ENCODE measurements at places on chromosomes 6 and 20.

DNA sequence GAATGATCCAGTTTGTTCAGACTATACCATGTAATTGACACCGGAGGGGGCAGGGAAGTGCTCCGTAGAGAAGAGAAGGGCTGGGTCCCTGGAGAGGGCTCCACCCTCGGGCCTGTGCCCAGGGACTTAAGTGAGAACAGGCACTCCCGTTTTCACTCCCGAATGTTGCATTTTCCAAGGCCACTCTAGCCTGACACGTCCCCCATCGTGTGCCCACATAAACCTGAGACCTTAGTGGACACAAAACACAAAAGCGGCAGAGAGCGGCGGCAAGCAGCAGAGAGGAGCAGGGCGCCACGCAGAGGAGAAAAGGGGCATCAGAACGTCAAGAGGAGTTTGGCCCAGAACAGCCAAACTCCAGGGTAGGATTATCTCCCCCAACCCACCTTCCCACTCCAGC lies 1405.1 kb downstream of the GRIK2 start:
- no peak for DNase-seq

- peak; percentile 48 for DNase-seq
Observed at GRCh38 chr6:11970114-11970513, 42.0 kb upstream of the HIVEP1 start.

GRCh38 chr6:93087606-93088005 lies 331.8 kb downstream of the EPHA7 start:
- DNase-seq, result no peak

GRCh38 chr6:67825201-67825895 lies 809.7 kb upstream of the ADGRB3 start:
- DNase-seq, result no peak

GRCh38 chr6:18368277-18369105 lies 18.7 kb upstream of the RNF144B start:
- DNase-seq, result no peak

DNA sequence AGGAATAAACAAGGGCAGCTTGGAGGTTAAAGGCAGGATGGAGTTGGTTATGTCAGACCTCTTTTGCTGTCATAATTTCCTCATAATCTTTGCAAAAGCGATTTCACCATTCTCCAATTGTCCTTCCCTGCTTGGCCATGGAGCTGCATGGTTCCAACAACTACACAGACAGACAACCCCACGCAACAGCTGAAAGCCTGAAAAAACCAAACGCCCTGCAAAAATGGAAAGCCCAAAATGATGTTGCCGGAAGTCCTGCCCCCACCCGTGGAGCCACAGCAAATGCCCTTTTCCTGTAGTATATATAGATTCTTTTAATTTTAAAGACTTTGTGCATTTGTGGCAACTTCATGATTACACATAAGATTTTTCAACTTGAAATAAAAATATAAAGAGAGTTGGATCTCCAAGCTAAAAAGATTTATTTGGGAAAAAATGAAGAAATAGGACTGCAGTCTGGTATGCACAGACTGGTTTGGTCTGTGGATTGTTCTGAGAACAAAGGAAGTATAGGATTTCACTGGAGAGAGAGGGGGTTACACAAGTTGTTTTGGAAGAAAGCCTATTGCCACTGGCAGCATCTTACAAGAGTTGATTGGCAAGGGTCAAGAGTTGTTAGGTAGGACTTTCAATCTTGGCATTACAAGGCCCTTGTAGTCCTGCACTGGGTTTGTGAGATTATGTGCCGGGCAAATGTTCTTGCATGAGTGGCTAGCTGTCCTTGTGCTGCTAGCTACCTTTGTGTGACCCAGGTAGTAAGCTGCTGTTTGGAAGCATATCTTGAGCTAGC lies 190.0 kb downstream of the C6orf118 start:
- no peak for DNase-seq

GRCh38 chr6:85997206-85997605 lies 354.5 kb upstream of the SYNCRIP start:
- no peak for DNase-seq

- DNase-seq, result no peak
Observed at GRCh38 chr6:14517516-14518105, 400.0 kb downstream of the CD83 start.

GRCh38 chr6:1923449-1923848 lies 313.7 kb downstream of the FOXC1 start:
- peak; percentile 8 for DNase-seq

- DNase-seq, result no peak
Observed at GRCh38 chr6:137647762-137648447, 153.7 kb upstream of the OLIG3 start.

GRCh38 chr20:34862724-34863123 lies 9.9 kb downstream of the GGT7 start:
- DNase-seq, result no peak

- no peak for DNase-seq
Observed at GRCh38 chr6:166558156-166559005, 28.1 kb downstream of the RAMACL start.

DNA sequence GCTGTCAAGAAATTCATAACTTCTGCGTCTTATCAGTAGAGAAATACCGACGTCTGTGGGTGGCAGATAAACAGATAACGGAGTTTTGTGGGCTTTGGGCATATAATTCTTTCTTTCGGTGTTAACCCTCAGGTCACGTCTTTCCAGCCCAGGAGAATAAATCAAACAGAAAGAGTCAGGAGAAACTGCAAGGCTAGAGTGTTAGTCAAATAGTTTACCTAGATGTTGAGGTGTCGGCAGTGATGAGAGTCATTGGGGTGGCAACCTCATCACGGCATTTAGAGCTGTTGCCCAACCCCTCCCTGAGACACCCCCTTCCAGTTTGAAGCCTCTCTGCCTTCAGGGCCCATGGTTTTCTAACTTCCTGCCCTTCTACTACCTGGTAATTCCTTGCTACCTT lies 49.5 kb downstream of the ADTRP start:
- no peak for DNase-seq

DNA sequence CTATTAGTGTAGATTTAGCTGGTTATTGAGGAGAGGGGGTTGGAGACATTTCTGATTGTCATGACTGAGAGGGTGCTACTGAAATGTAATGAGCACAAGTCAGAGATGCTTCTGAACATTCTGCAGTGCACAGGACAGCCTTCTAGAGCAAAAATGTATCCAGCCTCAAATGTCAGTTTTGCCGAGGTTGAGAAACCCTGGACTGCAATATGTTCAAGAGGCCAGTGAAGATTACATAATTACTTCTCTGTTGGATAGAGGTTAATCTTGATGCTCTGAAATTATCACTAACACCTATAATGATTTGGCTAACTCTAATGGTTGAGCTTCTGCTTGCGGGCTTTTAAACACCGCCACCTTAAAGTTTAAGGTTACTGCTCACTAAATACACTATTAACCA lies 3.4 kb upstream of the DUSP22 start:
- DNase-seq, result peak; percentile 58

DNA sequence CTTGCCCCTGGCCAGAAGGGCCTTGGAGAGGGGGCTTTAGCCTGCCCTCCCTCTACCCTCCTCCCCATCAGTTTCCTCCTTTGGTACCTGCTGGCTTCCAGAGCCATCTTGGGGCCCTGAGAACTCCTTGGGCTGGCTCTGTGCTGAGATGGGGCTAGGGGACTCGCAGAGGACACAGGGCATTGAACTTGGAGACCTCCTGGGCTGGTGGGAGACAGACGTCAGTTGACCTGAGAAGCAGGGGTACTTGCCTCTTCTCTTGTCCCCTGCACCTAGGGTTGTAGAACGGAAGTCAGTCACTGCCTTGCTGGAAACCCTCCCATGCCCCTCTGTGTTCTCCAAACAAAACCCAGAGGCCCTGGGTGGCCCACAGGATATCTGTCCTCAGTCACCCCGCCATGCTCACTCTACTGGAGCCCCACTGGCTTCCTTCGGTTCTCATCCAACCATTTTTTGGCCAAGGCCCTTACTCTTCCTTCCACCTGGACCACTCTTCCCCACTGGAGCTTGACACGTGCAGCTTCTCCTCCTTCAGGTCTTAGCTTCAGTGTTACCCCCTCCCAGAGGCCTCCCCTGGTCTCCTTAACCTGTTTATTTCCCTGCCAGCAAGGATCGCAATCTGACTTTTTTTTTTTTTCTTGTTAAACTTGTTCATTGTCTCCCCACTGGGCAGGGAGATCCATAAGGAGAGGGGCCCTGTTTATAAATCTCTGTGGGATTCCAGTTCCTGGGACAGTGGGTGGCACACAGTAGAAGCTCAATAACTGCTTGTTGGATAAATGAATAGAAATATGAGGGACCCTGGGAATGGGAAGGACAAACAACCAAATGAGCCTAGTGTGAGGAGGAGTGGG lies 971 bp downstream of the RBCK1 start:
- no peak for DNase-seq

GRCh38 chr20:49482621-49483017 lies at the start of gene KCNB1:
TSS of gene KCNB1 (minus strand) at chr20:49482668. CDS start at chr20:49482480, 188 bp downstream.
- no peak for DNase-seq

DNA sequence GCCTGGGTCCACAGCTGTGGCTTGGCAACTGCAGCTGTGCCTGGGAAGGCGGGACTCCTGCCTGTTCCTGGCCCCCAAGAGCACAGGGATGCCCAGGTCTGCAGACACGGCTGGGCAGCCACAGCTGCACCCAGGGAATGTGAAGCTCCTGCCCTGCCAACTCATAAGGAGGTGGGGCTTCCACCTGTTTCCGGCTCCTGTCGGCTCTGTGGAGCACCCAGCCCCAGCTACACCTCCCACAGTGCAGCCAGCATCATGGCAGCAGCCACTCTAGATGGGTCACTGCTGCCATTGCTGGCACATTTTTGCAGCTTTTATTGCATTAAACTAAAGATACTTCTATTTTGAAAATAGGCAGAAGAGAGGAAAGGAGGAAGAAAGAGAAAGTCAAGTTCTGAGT lies 207.9 kb downstream of the SAMD5 start:
- DNase-seq, result no peak

DNA sequence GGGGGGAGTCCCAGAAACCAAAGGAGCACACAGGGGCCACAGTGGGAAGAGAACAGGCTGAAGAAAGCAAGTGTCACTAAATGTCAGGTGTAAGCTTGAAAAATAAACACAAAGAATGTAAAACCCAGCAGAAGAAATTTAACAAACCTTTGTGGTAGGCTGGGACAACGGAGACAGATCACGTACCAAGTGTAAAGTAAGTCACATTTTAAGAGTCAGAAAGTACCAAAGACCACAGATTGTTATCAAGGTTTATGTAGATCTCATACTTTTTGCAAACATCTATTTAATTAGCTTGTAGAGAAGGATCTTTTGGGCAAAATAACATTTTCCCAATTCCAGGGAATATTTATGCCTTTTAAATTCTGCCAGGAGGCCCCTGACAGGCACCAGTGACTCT lies 1.6 kb downstream of the CLIC5 start:
- no peak for DNase-seq

DNA sequence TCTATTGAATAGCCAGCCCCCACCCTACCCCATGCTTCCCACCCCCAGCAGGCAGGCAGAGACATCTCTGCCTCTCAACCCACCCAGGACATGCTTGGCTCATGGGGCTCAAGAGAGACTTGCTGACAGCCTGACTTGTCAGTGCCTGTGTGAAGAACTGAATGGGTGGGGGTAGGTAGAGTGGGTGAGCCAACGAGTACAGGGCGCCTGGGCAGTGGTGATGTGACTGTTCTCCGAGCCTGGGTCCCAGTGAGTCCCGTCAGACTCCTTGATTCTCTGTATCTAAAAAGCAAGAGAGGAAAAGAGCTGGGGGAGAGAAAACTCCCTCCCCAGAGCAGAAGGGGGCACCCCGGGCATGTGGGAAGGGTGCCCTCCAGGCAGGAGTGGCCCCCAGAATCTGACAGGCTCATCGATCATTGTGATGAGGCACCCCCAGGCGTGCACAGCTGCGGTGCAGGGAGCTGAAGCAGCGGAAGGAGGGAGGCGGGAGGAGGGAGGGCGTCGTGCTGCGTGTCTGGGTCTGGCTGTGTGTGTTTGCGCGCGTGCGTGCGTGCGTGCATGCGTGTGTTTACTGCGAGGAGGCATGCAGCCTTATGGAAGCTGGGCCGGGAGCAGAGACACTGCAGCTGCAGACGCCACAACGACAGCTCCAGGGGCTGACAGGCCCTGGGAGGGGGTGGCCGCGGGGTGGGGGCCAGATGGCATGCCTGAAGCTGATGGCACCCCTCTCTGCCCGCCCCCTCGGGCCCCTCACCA lies 40.2 kb downstream of the FOXP4 start:
- no peak for DNase-seq

GRCh38 chr6:52059821-52060220 lies 27.6 kb downstream of the PKHD1 start:
- DNase-seq, result no peak

DNA sequence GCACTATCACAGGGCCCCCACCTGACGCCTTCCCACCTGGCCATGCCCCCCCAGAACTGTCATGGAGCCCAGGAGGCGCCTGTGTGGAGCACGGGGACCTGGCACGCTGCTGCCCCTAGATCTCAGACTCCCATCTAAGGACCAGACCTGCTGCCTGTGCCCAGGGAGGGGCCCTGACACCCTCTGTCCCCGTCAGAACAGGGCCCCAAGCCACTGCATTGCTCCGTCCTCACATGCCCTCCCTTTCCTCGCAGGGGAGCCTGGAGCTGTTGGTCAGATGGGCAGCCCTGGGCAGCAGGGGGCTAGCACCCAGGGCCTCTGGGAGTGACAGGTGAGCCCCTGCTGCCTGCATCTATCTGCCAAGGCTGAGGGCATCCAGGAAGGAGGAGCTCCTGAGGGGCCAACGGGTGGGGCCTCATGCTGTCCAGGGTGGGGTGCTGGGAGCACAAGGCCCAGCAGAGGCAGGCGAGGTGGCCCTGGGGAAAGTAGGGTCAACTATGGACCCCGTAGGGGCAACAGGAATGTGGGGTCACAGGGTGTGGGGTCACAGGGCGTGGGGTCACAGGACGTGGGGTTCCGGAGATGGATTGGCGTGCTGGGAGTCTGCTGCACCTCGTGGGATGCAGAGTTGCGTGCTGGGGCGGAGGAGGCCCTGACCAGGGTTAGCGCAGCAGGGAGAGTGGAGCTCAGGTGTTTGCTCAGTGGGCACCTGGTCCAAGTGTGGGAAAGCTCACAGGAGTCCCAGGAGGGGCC lies 31.6 kb downstream of the CHRNA4 start:
- no peak for DNase-seq

DNA sequence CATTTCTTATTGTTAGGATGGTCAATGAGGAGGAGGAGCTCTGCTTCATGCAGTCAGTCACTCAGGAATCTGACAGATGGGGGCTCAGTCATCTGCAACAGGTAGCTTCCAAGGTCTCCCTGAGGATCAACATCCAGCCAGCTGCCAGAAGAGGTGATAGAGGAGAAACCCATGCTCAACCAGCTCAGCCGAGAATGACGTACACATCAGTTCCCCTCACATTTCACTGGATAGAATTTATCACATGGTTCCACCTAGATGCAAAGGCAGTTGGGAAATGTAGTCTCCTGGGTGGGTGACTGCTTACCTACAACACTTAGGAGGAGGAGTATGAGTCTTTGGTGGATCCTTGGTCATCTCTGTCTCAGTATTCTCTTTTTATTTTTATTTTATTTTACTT lies 144.5 kb downstream of the CEBPB start:
- DNase-seq, result peak; percentile 61

DNA sequence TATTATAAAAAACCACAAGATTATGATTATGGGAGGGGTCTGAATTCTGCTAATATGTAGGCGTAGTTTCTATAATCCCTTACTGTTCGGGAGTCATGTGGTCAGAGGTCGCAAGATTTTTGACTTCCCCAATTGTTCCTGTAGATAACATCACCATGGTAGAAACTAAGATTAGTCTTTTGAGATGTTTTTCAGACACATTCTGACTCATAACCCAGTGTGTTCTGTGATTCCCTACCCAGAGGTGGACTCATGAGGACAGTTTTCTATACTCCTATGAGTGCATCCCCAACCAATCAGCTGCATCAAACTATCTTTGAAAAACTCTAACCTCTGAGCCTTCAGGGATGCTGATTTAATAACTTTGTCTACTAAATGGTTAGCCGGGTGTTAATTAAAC lies 175.5 kb downstream of the RFPL4B start:
- DNase-seq, result no peak

GRCh38 chr20:588476-588875 lies 21.6 kb downstream of the TCF15 start:
- DNase-seq, result no peak
